Nucleus accumbens (tissue), 56 donors: ENCODE measurements at places on chromosomes 11 and 22.

GRCh38 chr22:41862530-41863266 is 29.8 kb downstream of the SREBF2 start:
- no peak for DNase-seq

GRCh38 chr11:14422052-14422813 is 63.2 kb upstream of the RRAS2 start:
- no peak for DNase-seq

- no peak for DNase-seq
These were observed 751 bp downstream of the MS4A10 start for GRCh38 chr11:60785806-60786361.

DNA sequence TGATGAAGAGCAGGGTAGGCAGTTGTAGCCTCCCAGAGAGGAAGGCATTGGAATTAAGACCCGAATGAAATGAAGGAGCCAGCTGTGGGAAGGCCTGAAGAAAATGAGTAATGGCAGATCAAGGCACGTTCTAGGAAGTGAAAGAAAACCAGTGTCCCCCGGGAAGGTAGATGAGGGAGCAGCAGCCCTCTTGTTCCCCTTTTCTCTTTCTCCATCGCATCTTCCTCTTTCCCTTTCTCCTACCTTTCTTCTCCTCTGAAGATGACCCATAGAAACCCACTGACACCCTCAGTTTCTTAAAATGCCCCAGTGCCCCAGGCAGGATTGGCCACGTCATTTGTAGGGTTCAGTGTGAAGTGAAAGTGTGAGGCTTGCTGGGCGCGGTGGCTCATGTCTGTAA is 172.6 kb upstream of the SEZ6L start:
- DNase-seq, result no peak
